ENCODE measurements at places on chromosomes 2 and 18.

GRCh38 chr2:239440511-239440959 is 39.7 kb upstream of the HDAC4 start:
- no peak for DNase-seq

DNA sequence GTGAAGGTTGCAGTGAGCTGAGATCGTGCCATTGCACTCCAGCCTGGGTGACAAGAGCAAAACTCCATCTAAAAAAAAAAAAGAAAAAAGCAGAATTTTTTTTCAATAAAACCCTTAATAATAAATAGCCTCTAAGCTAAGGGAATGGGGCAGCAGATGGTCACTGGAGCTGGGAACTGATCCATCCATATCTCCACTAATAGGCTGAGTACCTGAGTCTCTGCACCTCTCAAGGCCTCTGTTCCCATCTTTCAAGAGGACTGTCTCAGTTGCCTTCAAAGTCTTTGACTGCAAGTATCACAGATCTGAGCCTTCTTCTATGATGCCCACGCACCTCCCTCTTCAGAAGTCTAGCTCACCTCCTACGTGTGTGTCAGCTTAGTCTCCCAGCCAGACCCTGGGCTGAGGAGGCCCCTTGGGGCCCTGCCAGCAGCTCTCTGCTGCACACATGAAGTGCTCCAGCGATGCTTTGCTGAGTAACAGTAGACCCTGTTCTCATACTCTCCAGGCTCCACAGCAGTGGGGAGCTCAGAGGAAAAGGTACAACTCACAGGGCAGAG is 32.9 kb downstream of the ST8SIA5 start:
- DNase-seq: no peak

DNA sequence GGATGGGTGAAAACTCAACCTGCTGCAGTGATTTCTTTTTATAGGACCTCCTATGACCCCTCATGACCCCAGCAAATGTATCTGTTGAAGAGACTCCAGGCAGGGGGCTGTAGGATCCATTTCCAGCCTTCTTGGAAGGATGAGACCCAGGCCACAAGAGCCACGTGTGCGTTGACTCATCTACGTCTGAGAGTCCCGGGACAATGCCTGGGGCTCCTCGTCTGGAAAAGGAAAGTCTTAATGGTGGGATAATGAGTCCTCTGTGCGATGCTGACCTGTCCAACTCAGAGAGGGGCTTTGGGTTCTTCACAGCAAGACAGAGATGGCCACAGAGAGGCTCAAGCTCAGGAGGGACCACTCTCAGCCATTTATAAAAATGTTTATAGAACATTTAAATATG is 80.8 kb downstream of the SMIM21 start:
- DNase-seq: no peak

- DNase-seq: no peak
Measured at GRCh38 chr2:160145471-160145870, 54.6 kb downstream of the ITGB6 start.

DNA sequence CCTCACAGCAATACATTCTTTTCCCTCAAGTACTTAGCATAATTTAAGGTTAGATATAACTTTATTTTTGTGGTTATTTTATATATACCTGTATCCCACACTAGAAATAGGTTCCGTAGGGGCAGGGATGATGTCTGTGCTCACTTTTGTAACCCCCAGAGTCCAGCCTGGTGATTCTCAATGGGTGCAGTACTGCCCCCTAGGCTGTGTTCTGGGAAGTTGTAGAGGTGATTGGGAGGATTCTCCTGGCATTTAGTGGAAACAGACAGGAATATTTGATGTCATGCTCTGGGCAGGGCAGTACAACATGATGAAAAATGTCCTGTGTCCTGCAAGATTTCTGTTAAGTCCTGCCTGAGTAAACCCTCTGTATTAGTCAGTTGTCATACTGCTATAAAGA is 333.3 kb downstream of the PLCL1 start:
- no peak for DNase-seq

- no peak for DNase-seq
Measured at GRCh38 chr2:15448250-15448839, 112.8 kb downstream of the NBAS start.

- no peak for DNase-seq
Measured at GRCh38 chr18:76495435-76496193, 572 bp upstream of the ZNF516 start.

DNA sequence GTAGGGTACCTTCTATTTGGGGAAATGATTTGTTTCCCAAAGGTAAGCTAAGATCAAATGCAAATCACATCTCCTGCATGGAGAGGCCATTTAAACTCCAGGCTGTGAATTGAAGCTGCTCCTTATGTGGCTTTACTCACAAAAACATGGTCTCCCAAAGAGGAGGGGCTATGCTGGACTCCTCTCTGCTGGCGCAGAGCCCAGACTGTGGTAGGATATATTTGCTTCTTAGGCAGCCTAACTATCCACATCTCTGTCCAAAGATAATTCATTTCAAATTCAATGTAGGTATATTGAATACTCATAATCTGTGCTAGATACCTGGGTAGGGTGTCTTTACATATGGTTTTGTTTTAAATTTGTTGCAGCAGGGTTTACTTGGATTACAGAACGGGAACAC is 358.5 kb downstream of the ALK start:
- no peak for DNase-seq

DNA sequence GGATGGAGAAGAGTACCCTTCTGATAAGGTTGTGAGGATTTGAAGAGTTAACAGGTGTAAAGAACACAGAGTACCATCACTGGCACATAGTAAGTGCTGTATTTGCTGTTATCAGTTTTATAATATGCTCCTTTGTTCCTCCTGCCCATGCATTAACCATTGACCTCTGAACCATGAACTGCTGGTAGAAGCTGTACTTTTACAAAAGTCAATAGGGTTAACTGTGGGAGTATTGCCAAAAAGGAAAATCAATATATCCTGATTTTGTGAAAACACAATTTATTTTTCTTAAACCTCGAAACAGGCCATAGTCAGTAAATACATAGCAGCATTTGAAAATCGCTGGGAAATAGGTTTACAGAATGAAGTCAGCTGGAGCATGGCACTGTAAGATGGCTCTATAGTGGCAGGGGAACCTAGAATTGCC is 18.9 kb upstream of the ACAA2 start:
- no peak for DNase-seq

DNA sequence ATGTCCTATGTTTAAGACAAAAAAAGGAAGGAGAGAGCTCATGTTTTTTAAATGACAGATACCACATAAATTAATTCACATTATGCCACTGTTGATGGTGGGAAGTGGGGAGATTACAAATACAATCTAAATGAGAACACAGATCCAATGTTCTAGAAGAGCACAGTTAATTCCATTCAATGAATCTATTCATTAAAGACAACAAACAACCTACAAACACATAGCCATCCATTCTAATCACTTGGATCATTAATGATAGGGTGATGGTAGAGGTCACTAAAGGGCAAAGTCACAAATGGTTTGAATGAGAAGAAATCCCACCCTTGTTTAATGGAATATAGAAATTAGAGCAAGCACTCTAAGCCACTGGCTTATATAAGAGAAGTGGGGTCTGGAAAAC is 21.7 kb downstream of the HNRNPA3 start:
- DNase-seq: no peak

DNA sequence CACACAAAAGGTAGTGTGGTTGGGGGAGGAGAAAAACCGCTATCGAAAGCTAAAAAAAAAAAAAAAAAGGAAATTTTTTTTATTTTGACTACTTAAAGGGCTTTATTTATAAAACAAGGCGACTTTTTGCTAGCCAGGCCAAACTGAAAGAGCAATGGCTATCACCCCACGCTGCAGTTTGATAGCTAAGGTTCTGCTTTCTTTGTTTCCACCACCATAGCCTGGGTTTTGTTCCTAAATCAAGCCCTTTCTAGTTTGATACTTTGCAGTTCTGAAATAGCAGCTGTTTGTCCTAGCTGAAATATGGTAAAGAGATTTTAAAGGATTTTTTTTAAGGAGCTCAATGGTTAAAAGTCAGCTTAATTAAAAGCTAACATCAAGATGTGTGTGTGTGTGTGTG is 67.4 kb upstream of the ABCA12 start:
- no peak for DNase-seq

- DNase-seq: no peak
Measured at GRCh38 chr2:70188460-70188859, 2.4 kb downstream of the C2orf42 start.

DNA sequence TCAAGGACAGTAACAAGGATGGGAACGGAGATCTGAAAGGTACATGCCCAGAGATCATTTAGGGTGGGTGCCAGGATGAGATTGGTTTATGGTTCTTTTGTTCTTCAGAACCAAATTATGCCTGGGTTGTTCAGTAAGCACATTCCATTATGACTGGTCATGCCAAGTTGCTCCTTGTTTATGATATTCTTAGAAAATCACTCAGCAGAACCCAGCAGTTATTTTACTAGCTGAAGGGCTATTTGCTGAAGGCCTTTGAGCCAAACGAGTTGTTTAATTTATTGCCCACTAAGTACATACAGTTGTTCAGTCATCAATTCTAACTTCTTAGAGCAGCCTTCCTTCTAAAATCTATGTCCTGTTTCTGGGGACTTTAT is 635 bp downstream of the SLC3A1 start:
- peak; percentile 24 for DNase-seq

GRCh38 chr2:104425850-104426595 is 427.9 kb upstream of the POU3F3 start:
- DNase-seq: no peak

GRCh38 chr18:70671889-70672565 is 383.2 kb downstream of the SOCS6 start:
- DNase-seq: no peak

GRCh38 chr2:113278073-113278741 is 514 bp downstream of the PAX8 start:
- no peak for DNase-seq

- DNase-seq: peak; percentile 10
Measured at GRCh38 chr2:171086352-171087290, 74.1 kb downstream of the TLK1 start.

- DNase-seq: peak; percentile 8
Measured at GRCh38 chr2:36769106-36769505, 72.6 kb downstream of the VIT start.

DNA sequence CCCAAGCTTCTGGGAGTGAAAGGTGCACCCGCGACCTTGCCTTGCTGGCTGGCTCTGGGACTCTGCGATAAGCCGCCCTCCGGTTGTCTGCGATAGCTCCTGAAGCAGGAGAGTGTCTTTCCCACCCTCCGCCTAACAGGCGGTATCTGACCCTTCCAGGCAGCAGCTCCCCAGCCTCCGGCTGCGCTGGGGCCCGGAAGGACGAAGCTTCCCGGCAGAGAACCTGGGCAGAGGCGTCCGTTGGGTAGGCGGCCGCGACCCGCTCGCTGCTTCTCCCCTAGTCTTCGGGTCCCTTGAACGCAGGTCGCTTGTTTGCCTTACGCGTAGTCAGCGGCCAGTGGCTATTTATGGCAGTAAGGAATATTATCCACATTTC is 446 bp upstream of the RHBDD1 start:
- no peak for DNase-seq

- no peak for DNase-seq
Measured at GRCh38 chr2:85907671-85908157, 18.9 kb upstream of the ST3GAL5 start.

DNA sequence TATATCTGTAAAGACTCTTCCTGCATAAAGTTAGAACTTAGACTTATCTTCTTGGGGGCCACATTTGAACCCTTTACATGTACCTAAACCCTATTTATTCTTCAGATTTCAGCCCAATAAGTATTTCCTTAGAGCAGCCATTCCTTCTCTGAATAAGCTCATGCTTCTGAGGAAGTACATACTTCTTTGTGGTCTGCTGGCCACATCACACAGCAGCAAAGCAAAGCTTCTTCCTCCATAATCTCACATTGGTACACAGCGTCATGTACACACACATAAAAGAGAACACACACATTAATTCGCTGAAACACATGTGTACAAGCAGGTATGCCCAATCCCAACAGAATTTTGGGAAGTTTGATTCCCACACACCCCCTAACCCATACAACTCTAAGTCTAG is 331.0 kb downstream of the CDH2 start:
- DNase-seq: no peak

DNA sequence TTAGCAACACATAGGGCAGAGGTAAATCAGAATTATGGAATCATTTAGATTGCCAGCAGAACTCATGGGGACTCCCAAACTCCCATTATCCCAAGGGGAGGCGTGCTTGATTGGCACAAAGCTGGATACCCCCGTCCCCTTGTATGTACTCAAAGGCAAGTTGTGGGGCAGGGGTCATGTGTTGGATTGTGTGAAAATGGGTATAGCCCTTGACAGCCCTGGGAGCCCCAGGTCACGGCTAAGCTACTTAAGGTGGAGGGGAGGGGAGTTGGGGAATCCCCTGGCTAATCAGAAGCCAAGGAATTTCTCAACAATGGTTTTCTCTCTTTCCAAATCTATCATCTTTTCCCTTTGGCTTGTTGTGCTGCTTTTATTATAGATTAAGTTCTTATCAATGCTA is 32.7 kb downstream of the CLIP4 start:
- no peak for DNase-seq

- no peak for DNase-seq
Measured at GRCh38 chr2:42503291-42503690, 9.5 kb upstream of the KCNG3 start.

GRCh38 chr18:26215247-26215970 is 10.8 kb upstream of the TAF4B start:
- no peak for DNase-seq

DNA sequence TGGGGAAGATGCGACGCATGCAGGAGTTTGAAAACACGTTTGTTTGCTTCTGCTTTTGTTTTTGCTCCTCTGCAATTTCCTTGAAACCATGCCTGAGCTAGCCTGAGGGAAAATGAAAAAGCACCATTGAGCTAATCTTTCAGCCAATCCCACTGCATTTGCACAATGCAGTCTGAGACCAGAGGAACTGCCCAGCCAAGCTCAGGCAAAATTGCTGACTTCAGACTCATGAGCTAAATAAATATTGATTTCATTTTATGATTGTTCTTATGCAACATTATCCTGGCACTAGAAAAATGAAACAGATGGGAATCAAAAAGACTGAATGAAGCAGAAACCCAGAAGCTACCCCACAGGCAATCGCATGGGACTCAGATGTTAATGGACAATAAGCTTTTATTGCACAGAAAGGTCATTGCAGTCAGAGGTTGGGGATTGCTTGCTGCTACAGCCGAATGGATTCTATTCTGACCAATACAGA is 37.0 kb downstream of the TPRKB start:
- DNase-seq: no peak

DNA sequence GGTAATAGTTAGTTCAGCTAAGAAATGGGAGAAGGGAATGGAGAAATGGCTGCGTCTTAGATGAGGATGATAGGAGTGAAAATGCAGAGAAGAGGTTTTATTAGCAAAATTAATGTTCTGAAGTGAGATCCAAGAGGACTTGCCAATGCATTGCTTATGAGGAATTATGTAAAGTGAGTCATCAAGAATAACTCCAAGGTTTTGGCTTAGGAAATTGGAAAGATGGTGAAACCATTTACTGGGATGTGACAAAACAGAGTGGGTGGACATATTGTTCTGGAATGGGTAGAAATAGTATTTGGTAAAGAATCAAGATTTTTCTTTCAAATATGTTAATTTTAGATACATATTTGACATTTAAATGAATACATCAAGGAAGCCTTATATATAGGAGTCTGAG is 306.6 kb upstream of the CYRIA start:
- DNase-seq: no peak

GRCh38 chr2:215969131-215969841 is 44.1 kb downstream of the MREG start:
- peak; percentile 23 for DNase-seq
